ENCODE measurements at places on chromosomes 1 and 21.
A peak's percentile ranks its signal among the peaks of the same experiment; 100 is the strongest.

DNA sequence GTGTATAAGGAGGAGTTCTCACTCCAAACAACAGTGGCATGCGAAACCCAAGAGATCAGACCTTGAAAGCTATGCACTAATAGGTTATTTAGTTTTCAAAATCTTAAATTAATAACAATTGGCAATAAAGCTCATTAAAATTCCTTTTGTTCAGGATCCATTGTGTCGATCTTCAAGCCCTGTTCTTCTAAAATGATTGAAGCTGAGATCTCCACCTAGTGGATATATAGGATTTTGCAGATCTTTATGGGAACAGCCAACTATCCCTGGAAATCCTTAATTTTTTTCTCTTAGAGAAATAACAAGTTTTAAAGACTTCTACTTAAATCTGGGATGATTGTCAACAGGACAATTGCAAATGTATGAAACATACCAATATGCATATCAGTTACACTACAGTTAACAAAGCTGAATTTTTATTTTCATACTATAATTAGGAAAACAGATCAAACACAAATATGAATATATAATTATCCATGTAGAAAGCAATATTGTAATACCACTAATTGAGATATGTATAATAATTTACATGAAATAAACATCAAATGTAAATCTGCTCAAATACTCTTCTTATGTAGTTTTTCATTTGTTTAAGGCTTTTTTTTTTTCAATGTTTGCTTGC is 43.3 kb downstream of the LRRC53 start:
- DNase-seq, result no peak

DNA sequence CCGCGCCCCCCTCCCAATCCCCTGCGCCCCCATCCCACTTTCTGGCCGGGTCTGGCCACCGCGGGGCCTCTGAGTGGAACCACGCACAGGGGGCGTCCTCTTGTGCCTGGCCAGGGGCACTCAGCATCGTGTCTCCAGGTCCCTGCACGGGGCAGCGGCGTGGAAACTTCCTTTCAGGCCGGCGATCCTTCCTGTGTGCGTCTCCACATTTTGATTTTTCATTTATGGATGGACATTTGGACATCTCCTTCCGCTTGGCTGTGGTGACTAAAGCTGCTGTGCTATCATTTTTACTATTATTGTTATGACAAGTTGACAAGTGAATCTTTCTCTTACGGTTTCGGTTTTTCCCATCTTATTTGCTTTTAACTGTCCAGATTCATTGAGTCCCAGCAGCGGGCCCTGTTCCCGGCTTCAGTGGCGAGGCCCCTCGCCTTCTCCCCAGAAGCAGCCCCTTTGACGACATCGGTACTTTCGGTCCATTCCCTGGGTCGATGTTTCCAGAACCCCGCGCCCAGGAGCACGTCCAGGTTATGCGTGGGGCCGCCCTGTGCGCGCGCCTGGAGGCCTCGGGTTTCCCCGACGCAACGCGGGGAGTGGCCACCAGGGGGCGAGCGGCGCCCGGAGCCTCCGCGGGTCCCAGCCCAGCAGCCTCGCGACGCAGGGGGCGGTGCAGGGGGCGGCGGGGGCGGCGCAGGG is 12.4 kb upstream of the SLC19A1 start:
- DNase-seq, result peak; percentile 70

GRCh38 chr21:42037943-42038342 is 27.8 kb upstream of the ZBTB21 start:
- DNase-seq, result no peak

- no peak for DNase-seq
Measured at GRCh38 chr1:15918962-15919715, 56.8 kb downstream of the ZBTB17 start.

- no peak for DNase-seq
Measured at GRCh38 chr1:229753764-229754551, 127.9 kb downstream of the URB2 start.

DNA sequence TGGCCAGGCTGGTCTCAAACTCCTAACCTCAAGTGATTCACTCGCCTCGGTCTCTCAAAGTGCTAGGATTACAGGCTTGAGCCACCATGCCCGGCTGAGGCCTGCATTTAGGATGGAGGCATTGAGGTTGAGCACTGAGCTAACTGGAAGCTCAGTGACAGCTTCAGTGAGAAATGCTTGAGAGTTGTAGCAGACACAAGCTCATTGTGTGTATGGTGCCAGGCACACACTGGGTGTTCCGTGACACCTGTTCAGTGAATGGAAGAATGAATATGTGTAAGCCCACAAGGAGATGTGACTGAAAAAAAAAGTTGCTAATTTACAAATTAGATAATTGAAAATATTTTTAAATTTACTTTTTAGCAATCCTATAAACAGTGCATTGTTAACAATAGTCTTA is 21.8 kb downstream of the LURAP1 start:
- no peak for DNase-seq

DNA sequence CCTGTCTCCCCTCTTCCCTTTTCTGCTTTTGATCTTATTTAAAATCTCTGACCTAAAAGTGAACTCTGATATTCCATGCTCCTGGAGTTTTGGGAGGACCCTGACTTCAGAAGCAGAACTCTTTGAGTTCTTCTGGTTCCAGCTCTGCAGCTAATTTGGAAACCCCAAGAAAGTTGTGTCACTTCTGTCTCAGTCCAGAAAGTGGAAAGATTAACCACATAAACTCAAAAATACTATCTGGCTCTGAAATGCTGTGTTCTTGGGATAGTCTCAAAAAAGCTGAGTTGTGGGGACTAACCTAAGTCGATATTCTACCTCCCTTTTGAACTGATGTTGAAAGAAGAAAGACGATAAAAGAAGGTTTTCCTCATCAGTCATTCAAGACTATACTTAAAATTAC is 59.8 kb downstream of the ITPKB start:
- no peak for DNase-seq

- DNase-seq, result no peak
Measured at GRCh38 chr1:47523835-47524215, 86.0 kb downstream of the FOXD2 start.

- no peak for DNase-seq
Measured at GRCh38 chr1:54833121-54833520, 32.0 kb upstream of the TTC22 start.

DNA sequence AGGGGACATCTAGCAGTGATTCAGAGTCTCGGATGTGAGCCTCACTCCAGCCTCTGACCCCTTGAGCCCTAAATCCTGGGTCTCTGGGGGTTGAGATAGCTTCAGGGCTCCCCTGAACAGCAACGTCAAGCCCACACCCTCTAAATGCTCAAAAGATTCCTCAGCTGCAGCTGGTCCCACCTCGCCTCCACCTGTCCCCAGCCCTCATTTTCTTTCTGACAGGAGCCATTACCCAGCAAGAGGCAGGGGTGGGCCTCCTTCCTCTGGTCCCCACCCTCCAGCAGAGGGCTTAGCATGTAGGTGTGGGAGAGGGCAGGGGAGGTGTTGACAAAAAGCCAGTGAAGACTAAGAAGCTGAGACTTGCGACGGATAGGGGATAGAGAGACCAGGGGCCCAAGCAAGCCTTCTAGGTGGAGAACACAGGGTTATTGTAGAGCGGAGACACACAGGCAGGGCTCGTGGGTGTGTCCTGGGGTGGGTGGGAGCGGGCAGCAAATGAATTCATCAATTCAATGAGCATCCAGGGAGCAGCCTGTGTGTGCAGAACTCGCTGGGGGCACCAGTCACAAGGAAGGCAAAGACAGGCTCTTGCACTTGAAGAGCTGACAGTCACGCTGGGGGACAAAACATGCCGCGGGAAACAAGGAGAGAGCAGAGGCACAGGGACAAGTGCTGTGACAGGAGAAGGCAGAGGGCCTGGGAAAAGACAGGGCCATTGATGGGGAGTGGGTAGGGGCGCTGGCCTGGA is 48.9 kb upstream of the GOLT1A start:
- no peak for DNase-seq

DNA sequence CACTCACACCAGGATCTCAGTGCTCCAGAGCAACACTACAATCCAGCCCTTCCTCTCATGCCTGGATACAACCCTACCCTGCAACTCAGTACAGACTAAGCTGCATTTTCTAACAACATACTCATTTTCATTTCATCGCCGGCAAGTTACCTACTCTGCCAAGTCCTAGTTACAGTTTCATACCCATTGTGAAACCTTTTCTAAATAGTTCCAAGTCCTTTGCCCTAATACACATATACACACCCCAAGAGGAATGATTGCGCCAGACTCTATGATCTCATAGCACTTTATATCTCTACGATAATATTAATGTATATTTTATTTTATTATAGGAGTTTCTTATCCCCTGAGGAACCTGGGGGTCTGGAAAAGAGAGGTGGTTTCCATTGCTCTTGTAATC is 122.4 kb downstream of the LMX1A start:
- DNase-seq, result no peak

DNA sequence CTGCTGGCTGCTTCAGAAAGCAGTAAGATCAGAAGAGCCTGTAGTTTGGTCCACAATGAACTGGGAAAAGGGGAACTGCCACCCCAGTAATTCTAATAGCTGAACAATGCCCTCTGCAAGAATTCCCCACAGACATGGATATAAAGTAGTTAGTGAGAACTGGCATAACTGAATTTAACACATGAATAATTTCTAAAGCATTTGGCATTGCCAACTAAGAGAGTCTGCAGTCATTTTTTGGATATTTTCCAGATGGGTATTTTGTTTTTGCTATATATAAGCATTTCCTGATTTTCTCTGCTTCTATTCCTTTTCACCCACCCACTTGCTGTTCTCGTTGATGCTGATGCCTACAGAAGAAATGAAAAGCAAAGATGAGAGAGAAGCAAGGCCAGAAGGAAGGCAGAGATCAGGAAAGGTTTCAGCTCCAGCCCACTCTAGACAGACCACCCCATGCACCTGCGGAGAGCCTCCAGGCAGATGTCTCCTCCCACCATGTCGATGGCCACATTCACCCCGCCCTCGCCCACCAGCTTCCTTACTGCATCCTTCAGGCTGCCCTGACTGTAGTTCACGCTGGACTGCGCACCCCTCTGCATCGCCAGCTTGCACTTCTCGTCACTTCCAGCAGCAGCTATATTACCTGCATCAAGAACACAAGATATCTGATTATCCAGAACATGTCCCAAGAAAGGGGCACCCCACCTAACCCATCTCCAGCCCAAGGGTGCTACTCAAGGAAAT is 55.9 kb upstream of the SEC16B start:
- DNase-seq, result no peak

- DNase-seq, result no peak
Measured at GRCh38 chr1:44047131-44047530, 15.9 kb upstream of the SLC6A9 start.

DNA sequence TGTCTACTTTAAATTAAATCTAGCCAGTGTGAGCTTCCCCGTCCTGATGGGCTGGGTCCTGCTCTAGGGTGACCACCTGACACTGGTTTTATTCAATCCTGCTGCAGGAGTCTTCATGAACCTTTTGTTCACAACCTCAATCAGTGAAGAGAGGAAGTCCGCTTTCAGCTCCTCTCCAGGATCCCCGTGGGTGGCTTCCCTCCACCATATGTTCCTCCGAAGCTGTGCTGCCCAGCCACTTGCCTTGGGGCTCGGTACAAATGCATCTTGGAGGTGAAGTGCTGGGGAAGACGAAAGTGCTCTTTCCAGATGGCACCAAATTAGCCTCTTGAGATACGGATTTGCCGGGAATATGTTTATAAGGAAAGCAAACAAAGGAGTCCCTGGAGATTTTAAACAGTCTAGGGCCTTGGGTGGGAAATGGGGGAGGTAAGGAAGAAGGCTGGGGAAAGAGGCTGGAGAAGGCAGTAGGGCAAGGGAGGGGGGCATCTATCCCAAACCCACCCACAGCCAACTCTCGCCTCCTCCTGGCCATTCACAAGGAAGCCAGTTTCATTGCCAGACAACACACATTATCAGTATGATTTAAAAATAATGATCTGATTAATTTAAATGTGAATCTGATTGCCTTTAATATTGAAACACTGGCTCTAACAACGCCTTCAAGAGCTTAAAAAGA is 430.8 kb downstream of the DISC1 start:
- DNase-seq, result no peak

DNA sequence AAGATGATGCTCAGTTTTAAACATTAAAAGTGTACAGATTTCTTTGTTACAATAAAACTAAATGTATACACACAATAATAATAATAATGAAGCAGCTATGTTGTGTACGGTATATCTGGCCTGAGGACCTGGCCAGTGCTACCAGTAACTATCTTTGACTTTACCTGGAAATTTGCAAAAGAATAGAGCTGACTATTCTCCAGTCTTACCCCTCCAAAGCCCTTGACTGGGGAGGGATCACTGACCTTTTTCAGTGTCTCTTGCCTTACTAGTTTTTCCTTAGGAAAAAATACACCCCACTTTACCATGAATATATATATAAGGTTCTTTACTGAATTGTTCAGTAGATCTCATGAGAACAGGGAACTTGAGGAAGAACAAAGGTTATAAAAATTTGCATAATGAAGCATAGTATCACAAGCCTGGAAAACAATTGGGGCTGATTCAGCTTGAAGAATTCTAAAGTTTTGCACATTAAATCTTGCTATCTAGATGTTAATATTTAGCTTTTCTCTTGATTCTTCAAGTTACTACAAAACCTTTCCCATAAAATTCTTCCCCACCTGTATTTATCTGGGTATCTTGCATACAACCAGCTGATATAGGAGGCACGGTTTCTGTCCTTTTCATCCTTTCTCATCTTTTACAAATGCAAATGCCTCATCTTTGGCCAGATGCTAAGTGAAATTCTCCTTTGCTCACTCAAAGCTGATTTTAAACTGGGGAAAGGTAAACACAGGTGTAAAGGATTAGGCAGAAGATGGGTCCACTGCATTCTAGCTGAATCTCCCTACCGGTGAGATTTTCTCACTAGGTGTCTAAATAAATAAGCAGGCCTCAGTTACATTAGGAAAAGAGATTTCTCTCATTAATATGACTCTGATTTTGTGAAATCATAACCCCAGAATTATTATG is 25.0 kb upstream of the SLAMF1 start:
- no peak for DNase-seq

DNA sequence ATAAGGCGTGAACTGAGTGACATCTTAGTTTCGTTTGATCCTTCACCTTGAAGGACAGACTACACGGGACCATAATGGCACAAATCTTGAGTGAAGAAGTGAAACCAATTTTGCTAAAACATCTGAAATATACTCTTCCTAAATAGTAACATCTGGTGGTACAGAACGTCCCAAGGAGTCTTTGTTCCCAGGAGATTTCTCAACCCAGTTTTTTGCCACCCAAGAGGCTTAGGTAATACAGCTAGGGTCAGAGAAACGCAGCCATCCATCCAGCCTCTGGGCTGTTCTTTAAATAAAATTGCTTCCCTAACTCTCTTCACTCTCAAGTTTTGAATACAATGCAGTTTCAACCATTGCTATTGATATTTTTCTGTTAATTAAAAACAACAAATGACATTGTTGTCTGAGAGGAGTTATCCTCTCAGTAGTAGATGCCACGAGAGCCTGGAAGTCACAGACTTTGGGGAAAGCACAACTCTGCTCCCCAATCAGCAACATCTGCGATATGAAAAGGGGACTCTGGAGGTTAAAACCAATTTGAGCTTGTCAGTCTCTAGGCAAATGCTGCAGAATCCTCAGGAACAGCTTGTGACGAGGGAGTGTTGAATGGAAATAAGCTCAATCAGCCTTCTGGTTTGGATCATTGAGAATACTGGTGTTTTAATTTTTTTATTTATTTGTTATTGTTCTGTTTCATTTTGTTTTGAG is 394.3 kb upstream of the ADGRL2 start:
- no peak for DNase-seq
